ENCODE measurements at places on chromosomes 7 and 10.

- DNase-seq: no peak
Observed at GRCh38 chr10:10605551-10606081, 412.1 kb upstream of the CELF2 start.

DNA sequence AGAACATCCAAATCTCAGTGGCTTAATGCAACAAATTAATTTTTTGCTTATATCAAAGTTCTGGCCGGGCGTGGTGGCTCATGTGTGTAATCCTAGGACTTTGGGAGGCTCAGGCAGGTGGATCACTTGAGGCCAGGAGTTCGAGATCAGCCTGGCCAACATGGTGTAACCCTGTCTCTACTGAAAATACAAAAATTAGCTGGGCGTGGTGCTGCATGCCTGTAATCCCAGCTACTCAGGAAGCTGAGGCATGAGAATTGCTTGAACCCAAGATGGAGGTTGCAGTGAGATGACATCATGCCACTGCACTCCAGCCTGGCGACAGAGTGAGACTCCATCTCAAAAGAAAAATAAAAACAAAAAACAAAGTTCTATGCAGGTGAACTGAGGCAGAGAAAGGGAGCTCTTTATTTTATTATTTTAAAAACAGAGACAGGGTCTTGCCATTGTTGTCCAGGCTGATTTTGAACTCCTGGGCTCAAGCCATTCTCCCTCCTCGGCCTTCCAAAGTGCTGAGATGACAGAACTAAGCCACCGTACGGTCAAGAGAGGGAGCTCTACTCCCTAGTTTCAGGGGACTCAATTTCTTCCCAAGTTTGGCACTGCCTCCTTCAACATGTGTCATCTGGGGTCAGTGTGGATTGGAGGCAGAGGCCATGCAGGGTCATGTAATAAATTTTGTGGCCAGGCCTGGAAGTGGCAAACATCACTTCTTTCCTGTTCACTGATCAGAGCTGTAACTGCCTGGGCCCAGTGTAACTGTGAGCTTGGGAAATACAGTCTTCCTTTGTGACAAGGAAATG, 2.4 kb downstream of the ADCK2 start:
- no peak for DNase-seq

DNA sequence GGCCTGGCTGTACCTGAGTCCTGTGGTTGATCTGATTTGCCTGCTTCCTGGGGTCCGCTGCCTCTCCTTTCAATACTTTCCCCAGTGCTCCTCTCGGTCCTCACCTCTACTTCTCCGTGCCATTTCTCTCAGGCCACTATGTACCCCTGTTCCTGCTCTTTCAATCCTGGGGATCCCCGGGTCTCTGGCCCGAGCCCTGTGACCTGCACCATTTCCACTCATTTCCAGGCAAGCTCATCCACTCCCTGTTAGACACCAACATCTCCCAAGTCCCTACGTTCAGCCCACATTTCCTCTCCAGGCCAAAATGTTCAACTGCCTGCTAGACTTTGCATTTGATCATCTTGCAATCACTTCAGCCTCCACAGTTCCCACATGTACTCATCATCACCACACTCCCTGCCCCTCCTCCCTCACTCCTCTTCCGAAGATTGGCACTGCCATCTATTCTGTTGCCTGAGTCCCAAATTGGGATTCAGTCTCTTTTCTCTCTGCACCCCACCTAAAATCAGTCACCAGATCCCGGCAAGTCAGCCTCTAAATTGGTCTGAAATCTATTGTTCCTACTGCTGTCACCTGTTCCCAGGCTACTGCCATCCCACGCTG, 34.4 kb upstream of the ZMIZ1 start:
- no peak for DNase-seq

DNA sequence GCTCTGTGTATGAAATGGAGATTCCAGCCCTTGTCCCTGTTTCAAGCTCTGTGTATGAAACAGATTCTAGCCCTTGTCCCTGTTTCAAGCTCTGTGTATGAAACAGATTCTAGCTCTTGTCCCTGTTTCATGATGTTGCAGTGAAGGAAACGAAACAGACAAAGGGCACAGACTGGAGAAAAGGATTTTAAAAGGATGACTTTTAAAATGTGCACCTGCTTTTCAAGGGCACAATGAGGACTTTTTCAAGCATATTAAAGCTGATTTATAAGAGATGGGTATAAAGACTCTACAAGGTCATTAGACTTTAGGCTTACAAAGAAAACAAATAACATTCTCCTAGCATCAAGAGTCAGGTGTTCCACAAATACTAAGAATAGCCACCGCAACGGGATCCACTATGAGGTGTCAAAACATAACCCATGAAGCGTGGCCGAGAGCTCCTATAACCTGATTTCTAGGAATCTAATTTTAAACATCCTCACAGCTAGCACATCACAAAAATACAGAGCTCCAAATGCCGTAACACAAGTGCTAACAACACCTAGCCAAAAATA, 29.0 kb downstream of the DIP2C start:
- DNase-seq: no peak

DNA sequence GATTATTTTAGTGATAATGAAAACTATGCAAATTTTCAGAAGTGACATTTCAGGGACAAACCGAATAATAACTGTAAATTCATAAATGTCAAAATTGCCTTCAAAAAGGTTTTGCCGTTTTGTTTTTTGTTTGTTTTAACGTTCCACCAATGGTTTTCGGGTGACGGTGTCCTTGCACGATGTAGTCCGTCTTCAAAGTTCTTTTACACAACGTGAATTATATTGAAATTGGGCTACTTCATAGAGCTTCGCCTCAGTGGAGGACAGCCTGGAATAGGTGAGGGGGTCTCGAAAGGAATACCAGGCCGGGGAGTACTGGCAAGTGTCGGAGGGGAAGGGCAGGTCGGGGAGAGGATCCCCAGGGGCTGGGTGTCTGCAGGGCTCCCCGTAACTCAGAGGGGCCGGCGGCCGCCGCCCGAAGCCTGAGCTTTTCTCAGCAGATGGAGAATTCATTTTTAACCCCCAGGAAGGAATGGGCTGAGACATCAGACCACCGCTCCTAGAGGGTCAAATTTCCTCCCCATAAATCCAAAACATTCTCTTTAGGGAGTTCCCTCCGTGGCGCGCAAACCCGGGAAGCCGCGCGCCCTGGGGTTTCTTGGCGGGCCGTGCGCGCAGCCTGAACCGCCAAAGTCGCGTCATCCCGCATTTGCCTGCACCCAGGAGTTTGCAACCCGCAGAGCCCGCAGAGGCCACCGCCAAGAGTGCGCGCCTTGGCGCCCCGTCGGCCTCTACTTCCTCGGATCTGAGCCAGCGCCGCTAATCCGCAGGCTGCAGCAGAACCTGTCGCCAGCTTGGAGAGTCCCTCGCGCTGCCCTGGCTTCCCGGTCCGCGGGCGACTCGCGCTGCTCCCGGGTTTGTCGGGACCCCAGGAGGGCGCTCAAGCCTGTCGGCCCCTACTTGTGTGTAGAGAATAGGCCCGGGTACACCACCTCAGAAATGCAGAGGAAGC, 17.3 kb upstream of the EVX1 start:
- DNase-seq: no peak

GRCh38 chr10:13671904-13672303, 85.1 kb downstream of the PRPF18 start:
- no peak for DNase-seq

DNA sequence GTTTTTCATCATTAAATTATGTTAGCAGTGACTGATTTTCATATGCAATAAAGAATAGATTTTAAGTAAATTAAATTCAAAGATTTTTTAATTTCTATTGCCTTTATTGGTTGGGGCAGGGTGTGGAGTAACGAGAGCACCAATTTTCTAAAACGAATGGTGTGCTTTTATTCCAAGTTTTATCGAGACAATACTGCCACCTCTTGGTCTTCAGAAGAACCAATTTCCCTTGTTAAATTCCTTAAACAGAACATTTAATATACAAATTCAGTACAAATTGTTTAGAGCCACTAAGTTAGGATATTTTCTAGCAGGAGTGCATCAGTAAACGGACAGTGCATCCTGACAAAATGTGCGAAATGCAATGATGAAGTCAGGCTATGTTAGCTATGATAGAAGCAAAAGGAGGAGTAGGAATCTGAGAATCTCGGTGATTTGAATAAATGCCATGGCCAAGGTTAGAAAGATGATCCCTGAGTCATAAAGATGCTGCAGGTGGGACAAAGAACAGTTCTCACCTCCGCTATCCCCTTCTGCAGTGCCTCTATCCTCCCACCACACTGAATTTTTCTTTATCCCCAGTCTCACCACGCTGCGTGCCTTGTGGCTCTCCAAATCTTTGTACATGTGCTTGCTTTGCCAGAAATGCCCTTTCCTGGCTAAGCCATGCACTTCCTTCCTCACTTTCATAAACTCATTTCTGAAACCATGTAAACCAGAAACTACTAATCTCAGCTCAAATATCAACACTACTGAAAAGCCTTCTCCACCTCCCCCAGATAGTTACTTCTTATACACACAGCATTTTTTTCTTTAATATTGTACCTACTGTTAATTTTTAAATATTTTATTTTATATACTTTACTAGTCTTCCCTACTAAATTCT, 31.9 kb upstream of the AGBL3 start:
- no peak for DNase-seq

Measured in CD4-positive, alpha-beta T cell treated with Interleukin-17A for 4 hours (primary cell).